MV-4-11 (cell line): ENCODE measurements at places on chromosomes 4 and X.

DNA sequence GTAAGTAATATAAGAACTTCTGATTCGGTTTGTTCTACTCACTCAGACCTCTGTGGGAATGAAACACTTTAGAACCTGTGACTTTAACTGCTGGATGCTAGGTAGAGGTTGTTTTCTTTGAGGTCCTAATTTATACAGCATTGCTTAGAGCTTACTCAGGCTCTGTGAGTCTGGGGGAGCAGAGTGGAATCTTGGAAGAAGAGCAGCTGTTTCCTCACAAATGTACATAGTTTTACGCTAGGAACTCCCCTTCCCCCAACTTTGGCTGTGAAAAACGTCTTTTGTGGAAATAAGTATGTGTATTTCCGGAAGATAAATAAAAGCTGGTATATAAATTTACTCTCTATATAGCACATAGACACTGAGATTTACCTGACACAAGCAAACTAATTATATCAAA is 141.4 kb downstream of the NAA11 start:
- DNase-seq, result no peak

DNA sequence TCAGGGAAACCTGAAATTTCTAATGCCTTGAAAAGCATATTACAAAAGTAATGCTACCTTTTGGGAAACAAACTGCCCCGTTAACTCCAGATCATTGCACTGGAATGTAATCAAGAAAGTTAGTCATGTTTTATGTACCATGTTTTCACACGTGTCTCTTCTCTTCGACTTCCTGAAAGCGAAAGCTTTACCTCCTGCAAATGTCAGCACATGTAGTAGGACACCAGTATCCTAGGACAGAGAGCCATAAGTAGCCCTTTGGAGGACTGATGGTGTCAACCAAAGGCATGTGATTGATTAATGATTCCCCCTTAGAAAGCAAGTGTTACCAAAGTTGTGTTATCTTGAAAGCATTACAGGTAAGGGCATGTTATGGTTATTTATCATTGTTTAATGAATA is 8.8 kb upstream of the MND1 start:
- DNase-seq, result no peak

DNA sequence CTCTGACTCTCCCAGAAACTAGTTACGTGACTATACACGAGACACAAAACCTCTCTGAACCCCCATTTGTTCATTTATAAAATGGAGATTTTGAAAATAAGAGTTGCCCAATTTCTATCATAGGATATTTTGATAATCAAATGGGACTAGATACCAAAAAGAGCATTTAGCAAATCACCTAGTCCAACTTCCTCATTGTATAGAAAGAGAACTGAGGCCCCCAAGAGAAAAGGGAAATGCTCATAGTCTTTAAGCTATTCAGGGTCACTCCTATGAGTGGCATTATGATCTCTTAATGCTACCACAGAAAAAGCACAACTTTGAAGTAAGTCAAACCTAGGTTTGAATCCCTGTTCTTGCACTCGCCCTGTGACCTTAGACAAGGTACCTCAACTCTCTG is 62.7 kb downstream of the BMP15 start:
- peak; percentile 46 for DNase-seq

DNA sequence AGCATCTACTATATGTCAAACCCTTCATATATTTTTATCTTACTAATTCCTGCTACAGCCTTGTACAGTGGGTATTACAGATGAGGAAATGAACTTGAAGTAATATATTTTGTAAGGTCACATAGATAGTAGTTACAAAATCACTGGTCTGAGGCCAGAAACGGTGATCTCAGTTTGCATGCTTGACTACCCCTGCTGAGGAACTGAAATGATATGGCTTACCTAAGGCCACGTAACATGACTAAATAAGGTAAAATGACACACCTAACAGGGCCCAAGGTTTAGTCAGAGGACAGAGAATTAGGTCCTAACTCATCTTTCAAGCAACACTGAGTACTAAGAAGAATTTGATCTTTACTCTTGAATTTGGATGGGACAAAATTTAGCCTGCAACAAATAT is 1.5 kb upstream of the COMMD8 start:
- peak; percentile 74 for DNase-seq

DNA sequence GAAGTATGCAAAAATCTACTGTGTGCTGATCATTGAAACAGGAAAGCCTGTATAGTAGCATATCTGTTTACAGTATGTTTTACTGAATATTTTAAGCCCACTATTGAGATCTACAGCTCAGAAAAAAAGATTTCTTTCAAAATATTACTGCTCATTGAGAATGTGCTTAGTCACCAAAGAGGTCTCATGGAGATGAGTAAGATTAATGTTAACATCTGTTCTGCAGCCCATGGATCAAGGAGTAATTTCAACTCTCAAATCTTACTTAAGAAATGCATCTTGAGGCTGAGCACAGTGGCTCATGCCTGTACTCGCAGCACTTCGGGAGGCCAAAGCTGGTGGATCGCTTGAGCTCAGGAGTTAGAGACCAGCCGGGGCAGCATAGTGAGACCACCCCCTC is 3.3 kb downstream of the RNF4 start:
- DNase-seq, result no peak
